ENCODE measurements at places on chromosomes 2 and 18.

DNA sequence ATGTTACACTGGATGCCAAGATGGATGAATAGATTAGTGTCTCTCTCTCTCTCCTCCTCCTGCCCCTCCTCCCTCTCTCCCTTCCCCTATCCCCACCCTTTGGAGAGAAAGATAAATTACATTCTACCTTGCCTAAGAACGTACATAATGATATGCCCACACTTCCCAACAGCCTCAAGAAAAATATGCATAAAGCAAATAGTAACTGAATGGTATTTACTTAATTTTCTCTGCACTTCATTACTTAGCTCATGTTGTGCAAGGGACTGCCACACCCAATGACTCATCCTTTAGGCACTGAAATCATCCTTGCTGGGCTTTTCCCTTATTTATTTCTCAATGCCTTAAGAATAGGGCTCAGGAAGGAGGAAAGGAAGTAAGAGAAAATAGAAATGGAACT, 137.3 kb upstream of the PID1 start:
- peak; percentile 91 for DNase-seq

DNA sequence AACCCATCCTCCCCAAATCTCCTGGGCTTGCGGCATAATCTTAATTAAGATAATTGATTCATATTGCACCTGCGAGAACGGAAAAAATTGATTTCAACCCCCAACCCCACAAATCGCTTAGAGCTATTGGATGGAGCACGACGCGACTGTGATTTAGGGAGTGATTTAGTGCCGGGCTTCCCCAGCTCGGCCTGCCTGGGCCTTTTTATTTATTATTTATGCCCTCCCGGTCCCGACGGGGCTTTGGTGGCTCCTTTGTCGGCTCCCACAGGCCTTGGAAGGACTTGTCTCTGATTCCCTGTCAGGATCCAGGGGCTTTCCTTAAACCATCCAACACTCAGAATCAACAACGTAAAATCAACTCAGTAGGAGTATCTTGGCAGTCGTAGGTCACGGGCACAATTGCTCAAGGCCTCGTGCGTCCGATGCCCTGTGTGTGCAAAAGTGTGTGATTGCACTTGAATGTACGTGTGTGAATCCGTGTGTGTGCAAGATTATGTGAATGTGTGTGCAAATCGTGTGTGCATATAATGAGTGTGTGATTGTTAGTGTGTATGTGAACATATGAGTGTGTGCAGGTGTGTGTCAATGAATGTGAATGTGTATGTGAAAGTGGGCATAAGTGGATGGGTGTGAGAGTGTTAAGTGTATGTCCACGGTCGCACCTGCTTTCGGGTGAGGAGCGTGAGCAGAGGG, 4.3 kb upstream of the NEUROD1 start:
- no peak for DNase-seq

DNA sequence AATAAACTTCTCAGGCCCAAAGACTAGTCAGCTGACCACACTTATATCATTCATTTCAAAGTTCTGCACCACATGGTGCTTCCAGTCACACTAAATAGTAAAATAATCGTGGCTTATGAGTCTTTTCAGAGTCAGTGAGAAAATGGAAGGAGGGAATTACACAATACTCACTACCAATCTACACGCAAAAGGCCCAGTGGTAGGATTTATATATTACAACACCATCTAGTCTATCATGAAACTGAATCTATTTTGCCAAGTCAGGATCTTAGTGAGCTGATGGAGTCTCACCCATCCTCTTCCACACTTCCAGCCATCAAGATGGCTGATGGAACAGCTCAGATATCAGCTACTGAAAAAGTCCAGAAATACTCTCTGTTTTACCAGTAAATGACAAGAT, 21.9 kb downstream of the INO80D start:
- no peak for DNase-seq

DNA sequence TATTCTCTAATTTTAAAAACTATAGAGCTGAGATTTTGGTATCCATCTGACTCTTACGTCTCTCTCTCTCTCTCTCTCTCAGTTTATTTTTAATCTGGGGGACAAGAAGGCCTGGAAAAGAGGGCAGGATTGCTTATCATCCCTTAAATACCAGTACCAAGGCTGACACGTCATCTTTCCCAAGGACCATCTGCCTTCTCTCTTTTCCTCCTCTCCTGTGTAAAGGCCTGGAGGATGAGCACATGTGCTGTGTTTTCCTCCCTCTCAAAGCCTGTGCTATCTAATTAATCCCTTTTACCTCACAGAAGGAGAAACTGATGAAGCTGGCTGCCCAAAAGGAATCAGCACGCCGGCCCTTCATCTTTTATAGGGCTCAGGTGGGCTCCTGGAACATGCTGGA, 7.3 kb downstream of the IL37 start:
- no peak for DNase-seq

- no peak for DNase-seq
These were observed 79.1 kb upstream of the DLX2 start for GRCh38 chr2:172181840-172182239.

DNA sequence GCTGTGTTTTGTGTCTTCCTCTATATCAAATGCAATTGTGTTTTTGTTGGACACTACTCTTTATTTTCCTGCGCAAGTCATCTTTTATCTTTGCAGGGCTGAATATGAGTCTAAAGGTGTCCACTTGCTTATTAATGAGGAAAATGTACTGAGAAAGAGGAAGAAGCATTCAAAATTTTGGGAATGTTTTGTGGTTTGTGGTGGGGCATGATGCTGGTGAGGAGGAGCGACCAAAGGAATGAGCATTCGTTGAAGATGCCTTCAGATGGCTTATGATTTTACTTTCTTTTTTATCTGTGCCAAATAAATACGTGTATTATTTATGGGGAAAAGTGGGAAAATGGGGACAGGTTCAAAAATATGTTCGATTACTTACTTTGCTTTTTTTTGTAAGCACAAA, 63.9 kb upstream of the SMIM21 start:
- no peak for DNase-seq

DNA sequence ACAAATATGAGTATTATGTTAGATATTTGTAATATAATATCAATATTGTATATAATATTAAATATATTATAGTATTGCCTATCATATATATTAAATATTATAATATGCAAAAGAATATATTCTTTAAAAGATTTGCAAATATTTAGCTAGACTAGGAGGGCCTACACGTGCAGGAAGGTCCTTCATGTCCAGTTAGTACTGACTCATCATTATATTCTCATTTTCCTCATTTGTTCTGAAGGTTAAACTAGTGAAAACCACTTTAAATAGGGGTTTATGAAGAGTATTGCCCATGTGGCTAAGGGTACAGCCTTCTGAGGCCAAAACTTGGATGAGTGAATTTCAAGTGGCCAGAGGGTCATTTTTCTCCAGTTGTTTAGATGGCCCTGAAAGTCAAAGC, 293.0 kb upstream of the VRK2 start:
- no peak for DNase-seq

DNA sequence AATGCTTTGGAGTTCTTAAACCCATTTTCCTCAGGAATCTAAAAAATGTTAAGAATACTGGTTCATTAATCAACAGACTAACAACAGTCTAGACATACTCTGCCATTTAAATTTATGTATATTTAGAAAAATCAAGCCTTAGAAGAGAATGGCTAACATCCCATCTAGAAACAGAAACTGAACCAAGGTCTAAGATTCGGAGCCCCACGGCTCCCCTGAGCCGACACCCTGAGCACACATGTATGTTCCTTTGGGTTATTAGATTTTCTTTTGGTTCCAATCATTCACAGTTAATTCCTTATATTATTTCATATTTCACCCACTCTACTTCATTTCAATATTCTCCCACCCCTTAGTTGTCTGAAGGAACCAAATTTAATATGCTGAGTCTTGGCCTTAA, 94.8 kb upstream of the HNRNPA3 start:
- no peak for DNase-seq

DNA sequence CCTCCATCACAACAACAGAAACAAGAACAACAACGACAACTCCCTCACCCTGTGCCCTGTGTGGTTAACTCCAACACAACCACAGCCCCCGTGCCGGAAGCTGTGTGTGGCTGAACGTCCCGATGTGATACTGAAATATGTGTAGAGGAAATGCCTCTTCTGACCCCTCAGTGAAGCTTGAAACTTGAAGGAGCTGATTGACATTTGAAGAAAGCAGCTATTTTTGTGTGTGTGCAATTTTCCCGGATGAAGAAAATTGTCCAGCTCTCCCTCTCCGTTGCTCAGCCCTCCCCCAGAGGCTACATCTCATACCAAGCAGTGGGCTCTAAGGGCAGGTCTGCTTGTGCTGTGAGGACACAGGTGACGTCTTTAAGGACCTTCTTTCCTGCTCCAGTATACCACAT, 173.8 kb downstream of the ICOS start:
- DNase-seq, result no peak

DNA sequence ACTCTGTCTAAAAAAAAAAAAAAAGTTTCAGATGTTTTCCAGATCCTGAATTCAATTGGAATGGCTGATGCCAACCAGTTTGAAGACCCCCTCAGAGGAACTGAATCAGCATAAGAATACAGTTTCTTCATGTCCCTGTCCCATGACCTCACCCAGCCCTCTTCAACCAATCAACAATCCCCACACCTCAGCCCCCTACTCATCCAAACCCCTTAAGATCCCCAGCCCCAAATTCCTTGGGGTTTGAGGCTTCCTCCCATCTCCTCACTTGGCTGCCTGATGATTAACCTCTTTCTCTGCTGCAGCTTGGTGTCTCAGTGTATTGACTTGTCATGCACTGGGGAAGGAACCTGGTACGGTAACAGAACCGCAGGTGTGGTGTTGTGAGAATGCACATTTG, 97.6 kb upstream of the CABLES1 start:
- no peak for DNase-seq

DNA sequence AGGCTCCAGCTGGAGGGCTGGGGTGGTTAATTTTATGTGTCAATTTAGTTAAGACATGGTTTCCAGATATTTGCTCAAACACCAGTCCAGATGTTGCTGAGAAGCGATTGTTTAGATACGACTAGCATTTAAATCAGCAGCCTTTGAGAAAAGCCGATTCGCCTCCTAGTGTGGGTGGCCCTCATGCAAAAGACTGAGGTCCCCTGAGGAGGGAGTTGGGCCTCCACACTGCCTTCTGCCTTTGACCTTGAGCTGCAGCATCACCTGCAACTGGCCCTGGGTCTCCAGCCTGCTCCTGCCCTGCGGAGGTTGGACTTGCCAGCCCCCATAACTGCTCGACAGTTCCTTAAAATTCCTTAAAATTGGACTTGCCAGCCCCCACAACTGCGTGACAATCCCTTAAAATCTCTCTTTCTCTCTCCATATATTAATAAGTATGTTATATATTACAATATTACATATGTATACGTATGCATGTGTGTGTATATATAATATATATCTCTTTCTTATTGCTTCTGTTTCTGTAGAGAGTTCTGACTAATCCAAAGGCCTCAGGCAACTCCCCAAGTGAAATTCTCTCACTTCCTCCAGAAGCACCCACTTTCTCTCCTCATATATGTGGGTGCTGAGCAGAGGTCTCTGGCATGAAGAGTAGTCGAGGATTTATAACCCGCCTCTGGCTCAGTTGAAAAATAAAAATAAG, 14.4 kb downstream of the FBLN7 start:
- no peak for DNase-seq

GRCh38 chr2:222136106-222136630, 162.6 kb downstream of the PAX3 start:
- DNase-seq, result no peak

GRCh38 chr2:168322325-168323007, 75.1 kb upstream of the STK39 start:
- no peak for DNase-seq

DNA sequence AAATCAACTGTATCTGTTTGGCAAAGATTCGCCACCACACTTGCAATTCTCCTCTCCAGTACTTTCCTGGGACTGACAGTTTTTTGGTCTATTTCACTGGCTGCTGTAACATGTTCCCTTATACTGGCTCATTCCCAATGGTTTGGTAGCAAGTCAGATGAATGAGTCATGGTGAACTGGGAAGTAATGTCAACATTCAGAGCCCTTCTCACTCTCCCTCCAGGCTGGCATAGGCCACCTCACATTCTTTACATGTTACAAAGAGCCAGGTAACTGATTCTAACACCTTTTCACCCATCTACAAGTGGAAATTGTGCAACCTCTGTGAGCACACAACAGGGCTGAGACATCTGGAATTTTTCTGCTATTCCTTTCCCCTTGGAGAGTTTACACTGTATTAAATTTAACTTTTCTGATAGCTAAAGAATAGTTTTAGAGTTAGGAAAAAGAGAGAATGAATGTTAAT, 111.3 kb upstream of the TLK1 start:
- DNase-seq, result peak; percentile 92

DNA sequence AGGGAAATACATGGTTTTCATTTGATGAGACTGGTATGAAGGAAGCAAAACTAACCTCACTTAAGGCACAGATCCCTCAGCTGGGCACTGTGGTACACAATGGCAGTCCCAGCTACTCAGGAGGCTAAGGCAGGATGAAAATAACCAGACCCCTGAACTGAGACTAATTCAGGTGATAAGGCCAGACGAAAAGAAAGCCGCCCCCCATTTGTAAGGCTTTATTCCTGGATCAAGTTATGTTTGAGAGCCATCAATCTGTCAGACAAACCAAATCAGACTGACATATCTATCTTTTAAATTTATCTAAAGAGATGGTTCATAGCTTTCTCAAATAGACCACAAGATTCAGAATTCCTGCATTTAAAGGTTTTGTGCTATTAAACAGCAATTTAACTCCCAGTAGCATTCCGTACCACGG, 4.1 kb downstream of the SRSF7 start:
- no peak for DNase-seq

GRCh38 chr2:109630441-109631430, 16.6 kb downstream of the SOWAHC start:
- DNase-seq, result no peak

- no peak for DNase-seq
These were observed 158.9 kb downstream of the COL6A3 start for GRCh38 chr2:237254911-237255578.

DNA sequence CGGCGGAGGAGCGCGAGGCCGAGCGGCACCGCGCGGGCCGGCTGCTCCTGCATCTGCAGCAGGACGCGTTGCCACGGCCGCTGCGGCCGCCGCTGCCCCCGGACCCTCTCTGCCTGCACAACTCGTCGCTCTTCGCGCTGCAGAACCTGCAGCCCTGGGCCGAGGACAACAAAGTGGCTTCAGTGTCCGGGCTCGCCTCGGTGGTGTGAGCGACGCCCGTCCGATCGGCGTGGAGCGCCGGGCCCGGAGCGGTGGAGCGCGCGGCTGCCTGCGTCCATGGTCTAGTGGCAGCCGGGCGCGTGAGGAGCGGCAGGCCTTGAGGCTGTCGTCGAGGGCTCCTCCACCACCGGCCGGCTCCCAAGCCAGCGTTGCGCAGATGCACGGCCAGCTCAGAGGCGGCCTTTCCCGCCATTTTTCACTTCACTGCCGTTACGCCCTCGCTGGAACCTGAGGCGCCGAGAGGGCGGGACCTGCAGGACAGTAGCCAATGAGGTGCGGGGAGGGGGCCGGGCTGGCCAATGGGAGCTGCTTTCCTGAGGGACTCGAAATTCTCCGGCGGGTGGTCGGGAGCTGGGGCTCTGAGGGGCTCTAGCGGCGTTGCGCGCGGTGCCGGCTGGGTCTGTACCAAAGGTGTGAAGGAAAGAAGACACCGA, 1.9 kb downstream of the TLX2 start:
- no peak for DNase-seq

All from epithelial cell of prostate (primary cell).